COR-L47 (cell line): ENCODE measurements at places on chromosomes 11 and 22.
A peak's percentile ranks its signal among the peaks of the same experiment; 100 is the strongest.

GRCh38 chr11:2750101-2750681 lies 50.4 kb upstream of the KCNQ1OT1 start:
- no peak for DNase-seq

DNA sequence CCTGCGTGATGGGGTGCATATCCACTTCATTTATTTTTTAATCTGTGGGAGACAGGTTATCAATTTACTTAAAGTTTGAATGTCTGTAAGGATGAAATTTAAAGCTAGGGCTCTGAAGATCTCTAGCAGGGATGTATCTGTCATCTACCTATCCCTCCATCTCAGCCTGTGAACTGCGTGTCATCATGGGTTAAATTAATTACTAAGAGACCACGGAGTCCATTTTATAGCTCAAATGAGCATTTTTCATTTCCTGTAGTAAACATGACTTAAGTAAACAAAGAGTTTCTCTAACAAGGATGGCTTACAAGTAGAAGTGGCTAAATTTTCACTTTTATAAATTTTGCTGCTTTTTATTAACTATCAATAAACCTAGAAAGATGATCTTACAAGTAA lies 2.9 kb upstream of the GLB1L3 start:
- no peak for DNase-seq

DNA sequence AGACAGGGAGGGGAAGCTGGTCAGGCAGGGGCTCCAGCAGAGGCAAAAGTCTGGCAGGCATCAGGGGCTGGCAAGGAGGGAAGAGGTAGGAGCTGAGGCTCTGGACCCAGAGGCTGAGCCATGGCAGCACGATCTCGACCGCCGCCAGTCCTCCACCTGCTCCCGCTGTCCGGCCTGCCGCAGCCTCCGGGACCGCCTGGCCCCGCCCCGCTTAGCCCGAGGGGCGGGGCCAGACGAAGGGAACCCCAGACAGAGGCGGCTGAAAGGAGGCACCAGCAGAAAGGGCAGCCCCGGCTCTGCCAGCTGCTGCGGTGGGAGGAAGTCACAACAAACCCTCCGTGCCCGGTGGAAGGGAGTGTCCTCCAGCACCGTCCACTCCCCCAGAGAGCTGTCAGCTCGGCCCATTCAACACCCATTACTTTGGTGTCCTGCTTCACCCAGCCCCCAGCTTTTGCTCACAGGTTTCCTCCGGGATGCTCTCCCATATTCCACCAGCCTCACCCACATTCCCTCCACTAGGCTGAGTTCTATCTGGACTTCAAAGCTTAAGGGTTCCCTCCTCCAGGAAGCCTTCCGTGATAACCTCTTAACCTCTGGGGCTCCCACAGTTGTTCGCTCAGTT lies at the start of gene MFNG:
MFNG (minus strand) TSS at position 161 of the 622 bp plus-strand sequence. CDS start 207 bp downstream, outside the sequence.
- DNase-seq, result peak; percentile 45

DNA sequence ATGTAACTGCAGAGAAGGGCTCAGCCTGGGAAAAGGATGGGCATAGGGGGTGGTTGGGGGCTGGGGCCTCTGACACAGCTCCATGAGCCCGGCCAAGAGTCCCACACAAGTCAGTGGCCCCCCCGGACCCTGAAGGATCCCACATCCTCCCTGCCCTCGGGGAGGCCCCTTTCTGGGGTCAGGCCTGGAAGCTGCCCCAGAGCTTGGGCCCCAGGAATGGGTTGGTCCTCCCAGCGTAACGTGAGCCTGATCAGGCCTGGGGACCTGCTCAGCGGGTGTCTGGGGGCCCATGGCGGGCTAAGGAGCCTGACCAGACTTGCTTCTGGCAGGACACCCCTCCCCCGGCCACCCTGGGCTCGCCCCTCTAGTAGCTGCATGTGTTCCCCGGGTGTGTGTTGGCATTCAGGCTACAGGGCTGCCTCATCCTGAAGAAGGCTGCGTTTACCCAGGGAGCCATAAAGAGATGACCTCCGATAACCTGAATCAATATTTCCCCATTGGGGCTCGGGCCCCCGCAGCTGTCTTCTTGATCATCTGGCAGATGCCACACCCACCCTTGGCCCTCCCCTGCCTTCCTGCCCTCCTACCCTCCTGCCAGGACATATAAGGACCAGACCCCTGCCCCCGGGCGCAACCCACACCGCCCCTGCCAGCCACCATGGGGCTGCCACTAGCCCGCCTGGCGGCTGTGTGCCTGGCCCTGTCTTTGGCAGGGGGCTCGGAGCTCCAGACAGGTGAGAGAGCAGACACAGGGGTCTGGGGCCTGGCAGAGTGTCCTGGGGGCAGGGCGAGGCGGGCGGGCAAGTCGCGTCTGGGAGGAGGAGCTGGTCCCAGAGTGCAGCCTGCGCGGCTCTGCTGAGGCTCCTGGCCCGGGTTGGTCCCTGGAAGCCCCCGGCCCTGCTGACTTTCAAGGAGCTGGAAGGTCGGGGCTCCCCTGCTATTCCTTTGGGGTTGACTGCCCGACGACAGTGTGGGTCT lies at the start of gene MUC2:
MUC2 (plus strand) TSS at position 631 of the 978 bp plus-strand sequence.
- no peak for DNase-seq

- no peak for DNase-seq
Measured at GRCh38 chr22:48481748-48482147, 1345.9 kb downstream of the BRD1 start.

DNA sequence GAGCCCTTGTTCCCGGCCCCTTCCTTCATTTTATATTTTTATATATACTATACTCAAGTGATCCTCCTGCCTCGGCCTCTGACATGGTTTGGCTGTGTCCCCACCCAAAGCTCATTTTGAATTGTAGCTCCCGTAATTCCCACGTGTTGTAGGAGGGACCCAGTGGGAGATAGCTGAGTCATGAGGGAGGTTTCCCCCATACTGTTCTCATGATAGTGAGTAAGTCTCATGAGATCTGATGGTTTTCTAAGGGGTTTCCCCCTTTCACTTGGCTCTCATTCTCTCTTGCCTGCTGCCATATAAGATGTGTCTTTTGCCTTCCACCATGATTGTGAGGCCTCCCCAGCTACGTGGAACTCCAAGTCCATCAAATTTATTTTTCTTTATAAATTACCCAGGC lies 7.2 kb upstream of the ZNF280A start:
- DNase-seq, result no peak

DNA sequence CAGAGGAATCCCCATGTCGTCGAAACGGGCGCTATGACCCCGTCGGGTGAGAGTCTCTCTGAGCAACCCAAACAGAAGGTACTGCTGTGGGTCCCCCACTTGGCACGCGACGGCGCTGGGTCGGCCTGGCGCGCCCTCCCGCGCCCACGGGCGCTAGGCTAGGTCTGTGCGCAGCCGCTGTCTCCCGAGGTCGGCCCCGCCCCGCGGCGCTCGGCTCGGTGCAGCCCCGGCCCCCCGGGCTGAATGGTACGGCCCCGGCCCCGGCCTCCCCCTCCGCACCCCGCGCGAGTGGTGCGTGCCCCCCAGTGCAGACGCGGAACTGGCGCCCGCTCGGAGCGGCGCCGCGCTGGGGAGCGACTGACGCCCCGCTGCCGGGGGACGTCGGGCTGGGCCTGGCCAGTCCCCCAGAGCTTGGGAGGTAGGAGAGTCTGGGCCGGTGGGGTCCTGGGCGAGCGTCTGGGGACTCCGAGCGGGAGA lies at the start of gene MADD:
MADD (plus strand) TSS at position 305 of the 477 bp plus-strand sequence.
- peak; percentile 89 for DNase-seq

- no peak for DNase-seq
Measured at GRCh38 chr22:25176175-25176574, 23.5 kb upstream of the CRYBB3 start.

DNA sequence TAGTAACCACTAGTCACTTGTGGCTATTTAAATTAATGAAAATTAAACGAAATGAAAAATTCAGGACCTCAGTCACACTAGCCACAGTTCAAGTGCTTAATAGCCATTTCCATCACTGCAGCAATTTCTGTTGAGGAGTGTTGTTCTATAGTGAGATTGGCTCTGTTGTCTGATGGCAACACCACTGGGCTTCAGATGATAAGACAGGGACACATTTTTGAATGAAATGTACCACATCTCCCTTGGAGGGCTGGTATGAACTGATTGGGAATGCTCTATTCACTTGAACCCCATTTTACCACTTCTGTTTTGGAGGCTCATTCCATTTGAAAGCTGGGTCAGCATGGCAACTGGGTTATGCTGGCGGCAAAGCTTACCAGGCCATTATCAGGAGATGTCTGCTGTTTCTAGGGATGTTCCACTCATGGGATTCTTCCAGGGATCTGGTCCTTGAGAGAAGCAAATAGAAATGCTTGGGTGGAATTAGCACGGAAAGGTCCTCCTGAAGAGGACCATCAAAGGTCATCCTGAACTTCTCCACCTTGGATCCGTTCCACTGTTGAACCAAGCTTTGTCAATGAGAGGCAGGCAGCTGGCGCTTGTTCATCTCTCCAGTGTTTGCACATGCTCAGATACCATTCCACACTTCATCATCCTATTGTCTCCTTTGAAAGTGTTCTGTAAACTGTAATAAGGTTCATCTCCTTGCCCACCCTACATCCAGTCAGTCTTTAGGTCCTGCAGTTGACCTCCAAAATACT lies 7.6 kb downstream of the AMOTL1 start:
- peak; percentile 40 for DNase-seq

DNA sequence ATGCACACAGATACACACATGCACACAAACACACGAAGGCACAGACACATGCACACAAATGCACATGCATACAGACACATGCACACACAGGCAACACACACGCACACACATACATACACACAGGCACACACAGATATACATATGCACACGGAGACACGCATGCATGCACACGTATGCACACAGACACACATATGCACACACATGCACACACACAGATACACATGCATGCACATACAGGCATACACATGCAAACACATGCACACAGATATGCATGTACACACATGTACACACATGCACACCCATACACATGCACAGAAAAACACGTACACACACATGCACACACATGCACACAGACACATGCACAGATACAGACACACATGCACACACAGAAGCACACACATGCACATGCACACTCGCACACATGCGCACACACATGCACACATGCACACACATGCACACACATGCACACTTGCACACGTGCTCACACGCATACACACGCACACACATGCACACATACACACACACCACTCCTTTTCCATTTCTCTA lies 70.8 kb upstream of the ALDH3B2 start:
- no peak for DNase-seq

GRCh38 chr11:128052912-128053641 lies 534.3 kb downstream of the ETS1 start:
- DNase-seq, result no peak

- DNase-seq, result peak; percentile 66
Measured at GRCh38 chr11:128772814-128773213, 78.9 kb downstream of the FLI1 start.

DNA sequence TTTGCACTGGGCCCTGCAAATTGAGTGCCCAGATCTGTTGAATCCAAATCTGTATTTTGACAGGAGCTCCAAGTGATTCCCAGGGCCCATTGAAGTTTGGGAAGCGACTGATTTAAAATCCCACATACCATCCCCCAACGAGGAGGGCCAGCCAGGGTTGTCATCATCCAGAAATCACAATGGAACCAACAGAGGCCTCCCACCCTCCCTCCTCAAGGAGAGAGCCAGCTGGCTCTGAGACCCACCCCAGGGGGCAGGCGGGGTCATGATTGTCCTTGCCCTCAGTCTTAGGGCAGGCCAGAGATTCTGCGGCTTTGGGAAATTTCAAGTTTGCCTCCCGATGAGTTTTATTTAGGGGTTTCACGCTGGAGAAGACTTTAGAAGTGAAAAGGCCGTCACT lies 358.2 kb downstream of the MN1 start:
- no peak for DNase-seq
